ENCODE measurements at places on chromosomes 2 and 18.
A peak's percentile ranks its signal among the peaks of the same experiment; 100 is the strongest.

DNA sequence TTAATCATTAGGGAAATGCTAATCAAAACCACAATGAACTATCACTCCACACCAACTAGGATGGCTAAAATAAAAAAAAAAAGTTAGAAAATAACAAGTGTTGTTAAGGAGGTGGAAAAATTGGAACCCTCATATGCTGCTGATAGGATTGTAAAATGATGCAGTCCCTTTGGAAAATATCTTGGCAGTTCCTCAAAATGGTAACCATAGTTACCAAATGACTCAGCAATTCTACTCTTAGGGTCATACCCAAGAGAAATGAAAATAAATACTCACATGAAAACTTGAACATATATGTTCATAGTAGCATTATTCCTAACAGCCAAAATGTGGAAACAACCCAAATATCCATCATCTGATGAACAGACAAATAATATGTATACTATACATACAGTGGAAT, 15.7 kb upstream of the ACVR2A start:
- DNase-seq: no peak

GRCh38 chr18:9429662-9429993, 45.7 kb upstream of the RALBP1 start:
- DNase-seq: no peak

DNA sequence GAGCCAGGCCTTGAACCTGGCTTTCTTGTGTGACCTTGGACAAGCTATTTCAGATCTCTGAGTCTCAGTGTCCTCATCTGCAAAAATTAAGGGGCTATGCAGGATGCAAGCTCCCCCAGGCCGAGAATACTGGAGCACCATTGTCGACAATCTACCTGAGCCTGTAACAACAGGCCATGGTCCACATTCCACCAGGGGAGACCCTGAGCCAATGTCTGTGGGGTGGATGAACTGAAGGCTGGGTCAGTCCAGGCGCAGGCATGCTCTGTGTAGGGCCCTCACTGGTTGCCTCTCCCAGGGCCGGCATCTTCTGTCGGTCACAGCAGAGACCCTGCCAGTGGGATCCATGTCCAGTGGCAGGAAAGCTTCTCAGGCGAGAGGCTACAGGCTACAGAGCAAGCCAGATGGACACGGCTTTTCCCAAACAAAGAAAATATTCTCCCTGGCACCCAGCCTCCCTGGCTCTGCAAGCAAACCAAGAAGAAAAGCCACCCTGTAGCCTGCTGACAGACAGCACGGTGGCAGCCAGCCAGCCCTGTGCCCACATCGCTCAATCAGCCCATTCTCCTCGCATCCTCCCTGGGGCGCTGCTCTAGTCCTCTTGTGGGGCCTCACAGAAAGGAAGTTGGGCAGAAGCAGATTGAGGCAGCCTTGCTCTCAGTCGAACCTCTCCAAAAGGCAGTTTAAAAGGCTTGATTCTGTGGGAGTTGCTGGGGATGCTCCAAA, 48.7 kb upstream of the FZD7 start:
- DNase-seq: no peak

GRCh38 chr18:42784632-42785031, 330.9 kb downstream of the RIT2 start:
- DNase-seq: no peak

DNA sequence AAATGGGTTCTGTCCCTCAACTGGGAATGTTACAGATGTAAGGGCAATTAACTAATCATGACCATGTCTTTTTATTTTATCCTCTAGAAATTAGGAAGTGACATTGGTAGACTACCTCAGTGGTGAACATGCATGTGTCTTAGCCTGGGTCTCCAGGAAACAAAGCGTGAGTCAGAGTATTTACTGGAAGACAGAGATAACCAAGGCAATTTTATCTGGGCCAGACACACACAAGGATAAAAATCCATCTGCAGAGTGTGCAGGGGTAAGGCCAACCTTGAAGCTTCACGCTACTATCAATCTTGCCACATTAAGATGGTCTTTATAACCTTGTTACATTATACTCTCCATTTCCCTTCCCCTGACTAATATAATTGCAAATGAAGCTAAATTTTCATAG, 487.5 kb downstream of the SUCLG1 start:
- no peak for DNase-seq

DNA sequence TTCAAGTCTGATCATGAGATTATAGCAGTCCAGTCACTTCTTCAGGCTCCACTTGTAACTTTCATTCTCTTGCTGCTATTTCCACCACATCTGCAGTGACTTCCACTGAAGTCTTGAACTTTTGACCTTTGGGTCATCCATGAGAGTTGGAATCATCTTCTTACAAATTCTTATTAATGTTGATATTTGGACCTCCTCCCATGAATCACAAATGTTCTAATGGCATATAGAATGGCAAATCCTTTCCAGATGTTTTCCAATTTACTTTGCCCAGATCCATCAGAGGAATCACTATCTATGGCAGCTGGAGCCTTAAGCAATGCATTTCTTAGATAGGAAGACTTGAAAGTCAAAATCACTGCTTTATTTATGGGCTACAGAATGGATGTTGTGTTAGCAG, 159.4 kb downstream of the LTBP1 start:
- no peak for DNase-seq

DNA sequence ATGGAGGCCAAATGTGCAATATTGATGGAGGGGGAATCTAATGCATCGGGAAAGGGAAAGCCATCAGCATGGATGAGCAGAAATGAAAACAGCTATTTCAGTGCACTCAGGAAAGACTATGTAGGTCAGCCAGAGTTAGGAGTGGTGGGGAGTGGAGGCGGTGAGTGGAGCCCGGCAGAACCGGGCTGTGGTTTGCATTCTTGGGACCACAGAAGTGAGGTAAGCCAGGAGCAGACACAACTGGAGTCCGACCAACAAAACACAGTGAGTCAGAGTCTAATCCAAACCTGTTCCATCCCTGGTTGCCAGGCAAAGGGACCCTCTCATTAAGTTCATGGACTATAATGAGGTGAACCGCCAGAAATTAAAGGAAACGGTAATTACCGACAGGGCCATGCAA, 61.1 kb upstream of the RAB12 start:
- no peak for DNase-seq

DNA sequence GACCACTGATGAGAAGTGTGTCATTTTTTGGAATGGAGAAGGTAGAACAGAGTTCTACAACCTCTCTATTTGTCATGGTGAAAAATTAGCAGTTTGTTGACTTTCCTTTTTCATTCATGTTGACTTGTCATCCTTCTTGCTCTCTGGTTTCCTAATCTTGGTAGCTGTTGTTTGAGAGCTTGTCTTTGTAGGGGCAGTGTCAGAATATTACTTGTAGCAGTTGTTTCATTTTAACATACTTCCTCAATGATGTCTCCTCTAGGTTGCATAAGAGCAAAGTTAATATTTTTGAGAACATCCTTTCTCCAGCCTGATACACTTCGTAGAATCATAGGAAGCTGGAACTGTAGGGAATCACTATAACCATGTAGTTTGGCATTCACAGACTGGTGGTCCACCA, 368.2 kb upstream of the FANCL start:
- peak; percentile 61 for DNase-seq

GRCh38 chr2:182228741-182229140, 198.1 kb downstream of the PDE1A start:
- no peak for DNase-seq

DNA sequence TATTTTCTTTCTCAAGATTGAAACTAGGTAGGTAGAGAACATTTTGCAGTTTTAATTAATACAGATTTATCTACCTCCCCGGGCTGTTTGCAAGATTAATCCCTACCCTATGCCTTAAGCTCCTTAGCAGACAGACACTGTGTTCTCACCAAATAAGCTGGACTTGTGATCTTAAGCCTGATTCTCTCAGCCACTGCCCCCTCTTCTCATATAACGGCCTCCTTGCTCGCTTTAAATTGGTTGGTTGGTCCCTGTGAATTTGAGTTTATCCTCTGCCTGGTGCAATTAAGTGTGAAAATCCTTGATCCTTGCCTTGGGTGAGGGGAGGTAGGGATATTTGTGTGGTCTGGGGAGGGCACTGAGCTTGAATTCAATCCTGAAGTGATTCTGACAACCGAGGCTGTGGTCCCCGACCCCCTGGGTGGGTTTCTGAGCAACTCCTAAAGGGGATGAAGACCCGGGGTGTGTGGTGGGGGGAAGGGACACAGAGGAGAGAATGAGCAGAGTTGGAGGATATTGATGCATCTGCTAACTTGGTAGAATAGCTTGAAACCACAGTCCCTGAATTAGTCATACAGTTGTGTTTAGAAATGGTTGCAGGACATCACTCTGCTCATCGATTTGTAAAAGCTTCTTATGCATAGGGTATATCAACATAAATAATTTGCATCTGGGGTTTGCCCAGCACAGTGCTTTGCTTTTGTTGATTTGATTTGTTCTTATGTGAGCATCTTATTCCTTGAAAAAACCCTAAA, 36.9 kb upstream of the NCKAP5 start:
- DNase-seq: no peak

DNA sequence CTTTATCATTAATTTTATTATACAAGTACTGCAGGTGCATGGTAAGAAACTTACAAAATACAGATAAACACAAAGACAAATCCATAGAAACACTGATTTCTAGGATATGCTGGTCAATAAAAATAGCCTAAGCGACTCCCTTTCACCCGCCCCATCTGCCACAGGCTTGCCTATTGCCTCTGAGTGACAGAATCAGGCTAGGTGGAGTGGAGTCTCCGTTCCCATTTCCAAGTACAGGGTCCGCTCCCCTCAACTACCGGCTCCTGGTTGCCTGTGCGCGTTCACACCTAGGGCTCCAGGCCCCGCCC, 201 bp upstream of the TRAPPC12 start:
- no peak for DNase-seq

DNA sequence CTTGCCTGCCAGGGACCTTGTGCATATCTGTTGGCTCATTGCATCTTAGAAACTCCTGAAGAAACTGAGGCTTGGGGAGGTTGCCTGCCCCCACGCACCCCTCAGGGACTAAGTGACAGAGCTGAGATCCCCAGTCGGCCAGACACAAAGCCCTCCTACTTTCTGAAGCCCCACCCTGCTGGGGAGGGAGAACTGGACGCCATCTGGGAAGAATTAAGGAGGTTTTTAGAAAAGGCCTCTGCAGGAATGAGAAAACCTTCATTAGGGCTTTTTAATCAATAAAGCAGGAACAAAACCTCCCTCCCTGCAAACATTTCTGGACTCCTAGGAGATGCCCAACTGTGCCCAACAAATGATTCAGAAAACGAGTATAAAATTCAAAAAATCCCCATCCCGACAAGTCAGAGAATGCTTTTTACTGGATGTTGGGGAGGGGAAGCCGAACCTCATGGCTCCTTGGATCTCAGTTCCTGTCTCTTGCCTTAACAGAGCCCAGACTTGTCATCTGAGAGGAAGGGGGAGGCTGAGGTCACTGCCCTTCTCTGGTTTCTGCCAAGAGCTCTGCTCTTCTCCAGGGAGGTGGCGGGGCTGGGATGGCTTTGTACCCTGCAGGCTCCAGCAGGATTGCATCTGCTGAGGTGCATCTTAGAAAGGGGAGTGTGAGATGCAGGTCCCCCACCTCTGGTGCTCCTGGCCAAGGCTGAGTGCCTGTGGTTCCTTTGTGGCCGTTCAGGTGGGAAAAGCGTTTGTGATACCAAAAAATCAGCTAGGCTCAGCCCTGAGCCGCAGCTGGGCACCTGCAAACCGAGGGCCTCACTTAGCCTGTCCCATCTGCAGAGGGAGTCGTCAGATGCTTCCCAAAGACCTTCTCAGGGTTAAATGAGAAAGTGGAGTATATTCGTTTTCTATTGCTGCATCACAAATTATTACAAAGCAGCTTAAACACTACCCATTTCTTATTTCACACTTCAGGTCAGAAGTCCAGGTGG, 142.4 kb downstream of the ZFP36L2 start:
- DNase-seq: no peak

GRCh38 chr2:215507136-215507535, 71.3 kb upstream of the FN1 start:
- DNase-seq: no peak

GRCh38 chr2:203867561-203868200, at the start of gene CTLA4:
Gene CTLA4, plus strand, starts transcription at chr2:203867771. Its CDS starts 172 bp downstream, at chr2:203867943.
- no peak for DNase-seq

- DNase-seq: no peak
Observed at GRCh38 chr18:55228191-55228590, 268.9 kb upstream of the CCDC68 start.

DNA sequence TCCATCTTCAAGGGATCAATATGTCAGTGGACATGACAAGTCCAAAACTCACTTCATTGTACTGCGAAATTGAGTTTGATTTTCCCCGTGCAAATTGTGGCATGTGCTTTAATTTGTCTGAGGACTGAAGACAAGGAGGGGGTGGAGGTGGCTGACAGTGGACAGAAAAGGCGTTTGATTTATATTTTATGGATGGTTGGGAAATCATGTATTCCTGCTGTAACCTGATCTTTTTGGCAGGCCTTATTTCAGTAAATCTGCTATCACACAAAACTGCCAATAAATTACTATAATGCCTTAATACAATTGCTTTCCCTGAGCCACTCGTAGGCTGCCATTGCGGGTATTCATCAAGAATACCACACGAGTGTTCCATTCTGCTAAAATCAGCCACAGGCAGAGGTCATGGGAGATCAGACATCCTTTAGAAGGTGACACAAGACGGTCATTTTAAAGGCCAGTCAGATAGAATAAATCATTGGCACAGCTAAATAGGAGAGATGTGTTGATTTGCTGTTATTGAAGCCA, 720.5 kb downstream of the MBD2 start:
- DNase-seq: no peak

DNA sequence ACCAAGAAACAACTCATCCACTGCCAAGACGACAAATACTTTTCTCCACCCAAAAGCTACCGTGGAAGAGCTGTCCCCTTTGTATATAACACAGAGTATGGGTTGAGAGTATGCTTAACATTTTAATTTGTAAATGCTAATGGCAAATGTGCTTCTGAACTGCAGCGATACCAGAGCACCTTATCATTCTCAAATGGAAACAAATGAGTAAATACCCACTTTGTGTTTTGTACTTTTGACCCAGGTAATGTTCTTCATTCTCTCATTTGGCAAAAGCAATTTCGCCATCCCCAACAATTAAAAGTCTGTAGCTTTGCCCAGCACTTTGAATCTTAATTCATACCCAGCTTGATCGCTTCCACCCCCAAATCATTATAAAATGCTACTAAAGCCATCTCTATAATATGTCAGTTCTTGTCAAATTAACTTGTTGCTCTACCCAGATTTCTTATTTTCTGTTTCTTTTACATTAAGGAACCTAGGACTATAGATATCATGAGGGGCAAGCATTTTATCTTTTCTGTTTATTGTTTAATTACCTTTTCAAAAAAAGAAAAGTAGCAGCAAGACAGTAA, 6.2 kb upstream of the POU3F3 start:
- no peak for DNase-seq

- no peak for DNase-seq
Observed at GRCh38 chr18:8549254-8549757, 59.9 kb upstream of the RAB12 start.

DNA sequence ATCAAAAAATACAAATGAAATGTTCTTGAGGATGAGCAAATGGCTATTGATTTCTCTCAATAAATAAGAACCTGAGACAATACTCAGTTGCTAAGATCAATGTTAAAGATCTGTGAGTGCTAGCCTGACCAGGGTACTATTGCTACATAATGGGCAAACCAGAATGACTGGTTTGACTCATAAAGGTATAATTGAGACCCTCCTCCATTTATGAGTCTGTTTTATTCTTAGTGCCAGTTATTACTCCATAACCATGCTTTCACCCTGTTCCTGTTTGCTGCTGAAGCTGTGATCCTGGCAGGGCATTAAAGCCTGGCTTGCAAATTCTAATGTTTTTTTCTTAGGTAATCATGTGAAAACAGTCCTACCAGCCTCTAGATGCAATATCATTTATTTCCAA, 56.6 kb upstream of the PPM1B start:
- no peak for DNase-seq

- no peak for DNase-seq
Observed at GRCh38 chr2:187541086-187542085, 12.8 kb downstream of the TFPI start.

- DNase-seq: no peak
Observed at GRCh38 chr2:203400805-203401585, 72.8 kb downstream of the ABI2 start.
